T1000 (cell line): ENCODE measurements at places on chromosomes 6 and 20.

DNA sequence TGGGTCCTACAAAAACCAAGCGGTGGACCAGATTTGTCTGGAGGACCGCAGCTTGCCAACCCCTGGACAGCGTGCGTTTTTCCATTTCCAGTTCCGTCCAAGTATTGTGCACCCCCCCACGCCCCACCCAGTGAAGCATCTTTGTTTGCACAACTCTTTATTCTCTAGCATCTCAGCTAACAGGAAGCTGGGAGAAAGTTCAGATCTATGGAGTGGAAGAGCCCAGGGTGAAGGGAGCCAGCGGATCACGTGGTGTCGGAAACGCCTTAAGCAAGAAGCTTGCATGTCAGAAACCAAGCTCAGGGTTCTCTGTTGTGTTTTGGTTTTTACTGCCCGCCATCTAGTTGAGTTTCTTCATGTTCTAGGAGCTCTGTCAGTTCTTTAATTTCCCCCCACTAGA is 29.9 kb downstream of the ARID1B start:
- DNase-seq: no peak

GRCh38 chr6:93293460-93293859 is 125.9 kb downstream of the EPHA7 start:
- DNase-seq: no peak

- no peak for DNase-seq
Measured at GRCh38 chr20:35048739-35049138, 43.9 kb downstream of the TRPC4AP start.

- no peak for DNase-seq
Measured at GRCh38 chr20:23235173-23236027, 115.2 kb upstream of the NXT1 start.

GRCh38 chr6:31664790-31665500 is at the start of gene GPANK1:
GPANK1 (minus strand) TSS chr6:31664997; CDS start chr6:31664478, 519 bp downstream.
- peak; percentile 59 for DNase-seq

- DNase-seq: no peak
Measured at GRCh38 chr6:129749749-129750120, 39.8 kb upstream of the ARHGAP18 start.

DNA sequence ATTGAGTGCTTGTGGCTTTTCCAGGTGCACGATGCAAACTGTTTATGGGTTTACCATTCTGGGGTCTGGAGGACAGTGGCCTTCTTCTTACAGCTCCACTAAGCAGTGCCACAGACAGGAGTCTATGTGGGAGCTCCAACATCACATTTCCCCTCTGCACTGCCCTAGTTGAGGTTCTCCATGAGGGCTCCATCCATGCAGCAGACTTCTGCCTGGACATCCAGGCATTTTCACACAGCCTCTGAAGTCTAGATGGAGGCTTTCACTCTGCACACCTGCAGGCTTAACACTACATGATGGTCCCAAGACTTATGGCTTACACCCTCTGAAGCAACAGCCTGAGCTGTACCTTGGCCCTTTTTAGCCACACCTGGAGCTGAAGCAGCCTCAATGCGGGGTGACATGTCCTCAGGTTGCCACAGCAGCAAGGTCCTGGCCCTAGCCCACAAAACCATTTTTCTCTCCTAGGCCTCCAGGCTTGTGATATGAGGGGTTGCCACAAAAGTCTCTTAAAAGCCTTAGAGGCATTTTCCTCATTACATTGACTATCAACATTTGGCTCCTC is 552.2 kb downstream of the TFAP2A start:
- no peak for DNase-seq

GRCh38 chr6:54307439-54307910 is 766 bp upstream of the TINAG start:
- no peak for DNase-seq

DNA sequence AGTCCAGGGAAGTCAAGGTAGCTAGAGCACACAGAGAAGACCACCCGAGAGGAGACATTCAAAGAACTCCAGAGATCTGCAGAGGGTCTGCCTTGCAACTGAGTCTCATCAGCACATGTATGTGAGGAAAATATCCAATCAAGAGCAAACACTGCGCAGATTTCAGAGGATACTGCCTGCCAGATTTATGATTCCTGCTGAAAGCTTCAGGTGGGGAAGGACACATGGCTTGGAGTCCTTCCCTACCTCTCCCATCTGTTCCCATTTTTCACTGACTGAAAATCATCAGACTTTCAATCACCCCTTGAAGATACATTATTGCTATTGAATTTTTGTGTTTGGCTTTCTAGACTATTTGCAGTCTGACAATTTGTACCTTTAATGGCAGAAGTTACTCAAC is 7.6 kb upstream of the KIAA1586 start:
- DNase-seq: no peak

GRCh38 chr6:43093436-43094289 is 17.5 kb downstream of the PTK7 start:
- DNase-seq: no peak

DNA sequence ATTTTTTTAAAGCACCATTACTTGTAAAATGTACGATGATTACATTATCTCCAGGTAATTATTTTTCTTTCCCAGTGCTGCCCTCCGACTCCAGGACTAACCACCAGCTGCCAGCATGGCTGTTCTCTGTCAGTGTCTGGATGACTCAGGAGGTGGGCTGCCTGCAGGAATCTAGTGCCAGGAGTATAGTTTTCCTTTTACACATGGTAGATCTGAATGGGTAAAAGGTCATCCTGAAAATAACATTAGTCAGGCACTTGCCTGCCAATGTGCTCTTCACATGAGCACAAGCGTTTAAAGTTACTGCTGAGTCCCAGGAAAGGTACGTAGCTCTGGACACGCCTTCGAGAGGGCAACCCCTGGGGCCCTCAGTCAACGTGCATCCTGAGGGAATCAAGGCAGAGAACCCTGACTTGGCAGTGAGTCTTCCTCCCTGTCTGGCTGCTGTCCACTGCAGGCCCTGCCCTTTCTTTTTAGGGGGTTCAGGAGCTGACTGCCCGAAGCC is 2.4 kb downstream of the DYNLT1 start:
- peak; percentile 75 for DNase-seq

GRCh38 chr6:111113336-111114086 is 26.2 kb downstream of the SLC16A10 start:
- peak; percentile 2 for DNase-seq

DNA sequence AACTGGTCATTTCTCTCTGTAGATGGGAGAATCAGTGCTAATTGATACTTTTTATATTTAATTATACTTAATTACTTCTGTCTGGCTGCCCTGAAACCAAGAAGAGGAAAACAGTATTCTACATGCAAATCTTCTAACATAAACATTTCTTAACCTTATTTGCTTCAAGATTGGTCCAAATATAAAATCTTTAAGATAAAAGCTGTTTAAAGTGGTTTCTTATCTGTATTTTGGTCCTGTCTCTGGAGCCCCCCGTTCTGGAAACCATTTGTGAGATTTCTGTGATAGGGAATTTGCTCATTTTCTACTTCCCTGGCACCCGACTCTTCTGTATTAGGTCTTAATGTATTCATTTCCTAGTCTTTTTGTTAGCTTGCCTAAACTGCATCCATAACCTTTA is 168.6 kb downstream of the RNF144B start:
- no peak for DNase-seq

DNA sequence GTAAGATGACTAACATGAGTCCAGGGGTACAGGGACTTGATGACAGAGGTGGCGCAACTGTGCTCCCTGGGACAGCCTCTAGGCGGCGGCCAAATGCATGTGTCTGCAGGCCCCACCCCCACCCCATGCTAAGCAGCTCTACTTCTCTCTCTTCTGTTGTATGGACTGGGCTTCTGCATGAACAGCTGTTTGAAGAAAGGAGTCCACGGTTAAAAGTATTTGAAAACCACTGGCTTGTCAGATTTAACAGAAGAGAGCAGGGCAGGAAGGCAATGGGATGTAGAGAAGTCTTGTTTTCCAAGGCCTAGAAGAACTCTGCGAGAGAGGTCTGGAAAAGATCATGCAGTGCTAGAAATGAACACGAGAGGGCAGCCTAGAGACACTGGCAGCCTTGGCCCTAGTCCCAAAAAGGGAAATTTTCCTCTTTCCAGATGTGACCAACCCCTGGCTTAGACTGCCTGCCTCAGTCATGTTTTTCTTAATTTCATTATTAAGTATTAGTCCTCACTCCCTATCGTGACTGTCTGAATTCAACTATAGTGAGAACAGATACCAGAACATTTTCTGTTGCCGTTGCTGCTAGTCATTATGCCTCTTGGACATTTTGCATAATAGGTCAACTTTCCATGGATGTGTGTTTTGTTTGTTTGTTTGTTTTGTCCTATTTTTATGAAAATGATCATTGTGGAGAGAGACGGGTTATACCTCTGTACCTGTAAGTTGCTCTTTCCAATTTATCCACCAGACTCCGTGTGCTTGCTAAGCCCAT is 265.0 kb downstream of the ADGRG6 start:
- DNase-seq: peak; percentile 27

DNA sequence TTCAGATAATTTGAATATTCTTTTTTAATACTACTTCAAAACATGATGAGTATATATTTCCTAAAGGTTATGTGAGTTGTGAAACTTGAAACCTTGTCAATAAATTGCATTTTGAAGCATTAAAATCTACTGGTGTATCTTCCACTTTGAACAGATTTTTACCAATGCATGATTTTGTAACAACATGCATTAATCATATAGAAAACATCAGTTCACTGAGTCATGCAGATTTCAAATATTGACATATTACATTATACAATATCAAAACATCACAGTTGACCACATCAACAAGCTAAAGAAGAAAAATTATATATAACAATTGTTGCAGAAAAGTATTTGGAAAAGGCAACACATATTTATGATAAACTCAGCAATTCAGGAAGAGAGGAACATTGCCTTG is 158.1 kb downstream of the WDR27 start:
- DNase-seq: no peak
